ENCODE measurements at places on chromosomes 3 and 15. TPM values are rescaled to one million over a fixed set of nuclear protein-coding genes. Genes with fewer than 3 reads are reported as not detected.

DNA sequence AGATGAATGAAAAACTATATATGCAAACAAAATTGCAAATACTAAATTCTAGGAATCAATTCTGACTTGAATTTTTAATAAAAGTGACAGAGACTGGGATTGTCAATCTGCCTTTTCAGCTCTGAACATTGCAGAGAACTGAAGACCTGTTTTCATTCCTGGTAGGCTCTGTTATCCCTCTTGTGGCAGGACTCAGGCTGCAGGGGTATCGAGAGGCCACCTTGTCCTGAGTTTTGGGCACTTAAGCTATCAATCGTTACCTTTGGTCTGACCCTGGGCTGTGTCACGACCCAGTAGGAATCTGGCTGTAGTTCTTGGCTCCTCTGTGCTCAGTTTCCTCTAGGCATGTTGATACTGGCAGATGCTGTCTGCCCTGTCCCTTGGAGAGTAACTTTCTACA is 238.0 kb downstream of the CACNA2D3 start:
- no peak overlapping the region for H3K4me3 ChIP-seq
- no peak overlapping the region for H3K27ac ChIP-seq
- H3K36me3 ChIP-seq: no peaks in the 10 kb centered on the region

DNA sequence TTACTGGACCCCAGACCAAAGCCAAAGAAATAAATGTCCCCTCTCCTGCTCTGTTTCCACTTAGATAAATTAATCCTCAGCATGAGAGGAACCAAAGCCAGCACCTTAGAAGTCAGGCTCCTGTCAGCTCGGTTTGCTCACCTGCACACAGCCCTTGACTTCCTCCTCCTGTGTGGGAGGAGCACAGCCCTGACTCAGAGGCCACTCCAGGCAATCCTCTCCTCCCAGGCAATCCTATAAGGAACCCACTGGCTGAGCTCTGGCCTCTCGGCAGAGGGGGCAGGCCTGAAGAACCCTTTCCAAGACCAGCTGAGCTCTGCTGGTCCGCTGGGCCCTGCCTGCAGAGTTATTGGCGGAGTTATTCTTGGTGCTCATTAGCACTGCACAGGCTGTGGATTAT is 30.8 kb downstream of the LIPC start:
- no peaks in the 10 kb centered on the region for H3K27me3 ChIP-seq
- H3K27ac ChIP-seq: no peak overlapping the region
- no peak overlapping the region for H3K4me3 ChIP-seq
- DNase-seq: peak; percentile 83

- H3K36me3 ChIP-seq: no peaks in the 10 kb centered on the region
- no peak overlapping the region for H3K27ac ChIP-seq
- DNase-seq: peak; percentile 48
- no peaks in the 10 kb centered on the region for H3K4me1 ChIP-seq
- H3K4me3 ChIP-seq: peak overlapping the region; percentile 65
- no peaks in the 10 kb centered on the region for H3K27me3 ChIP-seq
Measured at GRCh38 chr3:170907637-170908234, 701 bp downstream of the EIF5A2 start.

DNA sequence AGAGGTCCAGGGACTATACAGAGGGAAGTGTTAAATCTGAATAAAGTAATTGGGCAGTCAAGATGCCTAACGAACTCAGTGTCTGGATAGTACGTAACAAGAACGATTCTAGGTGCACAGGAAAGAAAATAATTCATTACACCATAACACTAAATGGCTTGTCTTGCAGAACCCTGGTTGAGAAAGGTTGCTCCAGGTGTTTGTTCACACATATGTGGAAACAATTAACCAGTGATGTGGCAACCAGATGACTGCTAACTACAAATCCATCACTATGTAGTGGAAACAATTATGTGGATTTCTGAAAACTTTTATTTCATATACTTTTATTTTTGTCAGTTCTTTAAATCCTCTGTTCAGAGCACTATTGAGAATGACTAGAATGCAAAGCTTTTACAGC is 10.4 kb upstream of the HDC start:
- no peak overlapping the region for H3K27ac ChIP-seq
- no peaks in the 10 kb centered on the region for H3K27me3 ChIP-seq
- no peaks in the 10 kb centered on the region for H3K36me3 ChIP-seq
- no peaks in the 10 kb centered on the region for H3K4me1 ChIP-seq

DNA sequence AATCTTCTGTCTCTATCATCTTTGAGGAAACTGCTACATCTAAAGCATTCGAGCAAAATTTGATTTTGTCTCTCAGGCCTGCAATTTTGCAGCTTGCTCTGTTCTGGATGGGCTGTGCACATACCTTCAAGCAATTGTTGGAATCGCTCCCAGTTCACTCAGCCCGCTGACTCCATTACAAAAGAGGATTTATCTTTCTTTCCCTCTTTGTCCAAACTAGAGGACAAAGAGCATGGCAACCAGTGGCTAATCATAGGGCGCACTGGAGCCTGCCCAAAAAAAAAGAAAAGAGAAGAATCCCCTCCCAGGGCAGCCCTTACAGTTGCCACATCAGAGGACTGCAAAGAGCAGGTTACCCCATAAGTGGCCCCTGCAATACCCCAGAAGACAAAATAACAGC is 49.0 kb upstream of the DUT start:
- no peak overlapping the region for H3K4me3 ChIP-seq
- H3K27me3 ChIP-seq: no peaks in the 10 kb centered on the region
- H3K4me1 ChIP-seq: peaks cover 2% of the 10 kb centered on the region
- no peaks in the 10 kb centered on the region for H3K36me3 ChIP-seq
- H3K27ac ChIP-seq: no peak overlapping the region

Gene NAALADL2
- total RNA-seq: 20.2 TPM

Gene CATSPER2
- 6.5 TPM for total RNA-seq

Gene AHSG
- total RNA-seq: not detected

Gene TTC21A
- 14.1 TPM for total RNA-seq

Gene GATA2
- 31.4 TPM for total RNA-seq

Gene SACM1L
- 53.1 TPM for total RNA-seq

All from kidney (tissue), 22 donors.